ENCODE measurements at places on chromosomes 2 and 18.

- no peak for DNase-seq
Measured at GRCh38 chr18:12238826-12239225, 15.3 kb upstream of the CIDEA start.

GRCh38 chr2:231378026-231378722 is 17.3 kb upstream of the B3GNT7 start:
- DNase-seq: no peak

DNA sequence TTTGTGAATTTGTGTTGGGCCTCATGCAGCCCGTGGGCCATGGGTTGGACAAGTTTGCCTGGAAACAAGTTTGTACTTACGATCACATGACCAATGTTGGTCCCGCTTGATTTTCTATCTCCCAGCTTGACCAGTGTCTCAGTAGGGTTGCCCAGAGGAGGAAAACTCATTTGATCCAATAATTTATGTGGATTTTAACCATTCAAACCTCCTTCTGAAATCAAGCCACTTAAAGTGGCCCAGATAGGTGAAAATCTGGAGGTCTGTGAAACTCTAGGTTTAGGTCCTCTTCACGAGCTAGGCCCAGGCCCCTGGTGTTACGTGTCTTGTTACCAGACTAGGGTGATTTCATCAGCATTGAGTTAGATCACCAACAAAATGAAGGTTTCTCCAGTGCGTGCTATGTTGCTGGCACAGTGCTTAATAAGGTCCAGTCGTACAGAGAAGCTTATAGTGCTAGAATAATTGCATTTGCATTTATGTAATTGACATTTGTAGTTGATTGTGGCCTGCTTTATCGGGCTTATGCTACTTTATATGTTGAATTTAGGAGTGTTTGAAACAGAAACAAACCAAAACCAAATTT is 4.4 kb downstream of the ACTR2 start:
- no peak for DNase-seq

DNA sequence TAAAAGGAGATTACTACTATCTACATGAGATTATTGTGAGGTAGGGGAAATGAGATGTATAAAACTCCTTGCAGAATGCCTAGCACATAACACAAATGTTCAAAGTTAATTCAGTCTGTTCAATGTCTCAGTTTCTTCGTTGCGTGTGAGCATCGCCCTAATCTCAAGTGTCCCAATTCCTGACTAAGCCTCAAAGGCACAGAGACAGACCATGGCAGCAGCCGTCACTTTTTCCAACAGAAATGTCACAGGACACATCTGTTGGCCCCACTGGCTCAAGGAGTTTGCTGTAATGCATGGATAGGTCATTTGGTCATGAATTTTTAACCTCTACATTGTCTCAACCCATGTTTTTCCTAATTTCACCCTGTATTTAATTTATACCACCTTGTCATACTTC is 75.3 kb downstream of the STK39 start:
- no peak for DNase-seq

DNA sequence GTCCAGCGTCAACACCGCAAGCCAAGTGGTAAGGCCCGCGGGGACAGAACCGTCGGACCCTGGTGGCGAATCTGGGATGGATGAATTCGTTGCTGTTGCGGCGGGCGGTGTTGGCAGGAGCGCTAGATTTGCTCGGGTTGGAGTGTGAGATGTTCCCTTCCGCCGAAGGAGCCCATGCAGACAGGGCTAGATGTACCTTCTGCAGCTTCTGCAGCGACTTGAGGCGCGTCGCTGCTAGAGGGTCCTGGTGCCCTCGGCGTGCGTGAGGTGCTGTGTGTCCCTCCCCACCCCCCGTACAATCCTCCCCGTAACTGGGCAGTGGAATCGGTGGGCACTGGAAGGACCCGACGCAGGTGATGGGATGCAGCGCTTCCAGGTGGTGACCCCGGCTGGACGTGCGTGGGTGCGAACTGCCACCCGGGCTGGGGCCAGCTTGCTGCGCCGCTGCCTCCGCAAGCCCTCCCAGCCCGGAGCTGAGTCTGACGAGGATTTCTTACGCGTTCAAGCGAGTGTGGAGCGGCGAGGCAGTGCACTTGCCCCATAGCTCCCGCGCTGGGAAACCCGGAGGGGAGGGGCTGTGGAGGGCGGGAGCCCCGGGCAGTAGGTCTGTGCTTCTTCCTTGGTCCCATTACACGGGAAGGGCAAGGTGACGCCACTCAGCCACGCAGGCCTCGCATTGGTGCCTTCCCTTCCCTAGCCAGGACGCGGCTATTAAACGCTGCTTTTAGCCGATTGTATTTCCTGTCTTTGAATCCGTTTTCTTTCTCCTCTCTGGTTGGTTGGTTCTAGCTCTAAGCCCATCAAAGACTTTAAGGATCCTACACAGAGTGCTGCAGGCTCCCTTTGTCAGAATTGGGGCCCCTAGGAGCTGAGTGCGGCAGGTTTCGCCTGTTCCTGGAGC is 34.2 kb downstream of the CHRNA1 start:
- peak; percentile 20 for DNase-seq

GRCh38 chr18:35927430-35927829 is 45.0 kb upstream of the RMP24 start:
- DNase-seq: no peak

DNA sequence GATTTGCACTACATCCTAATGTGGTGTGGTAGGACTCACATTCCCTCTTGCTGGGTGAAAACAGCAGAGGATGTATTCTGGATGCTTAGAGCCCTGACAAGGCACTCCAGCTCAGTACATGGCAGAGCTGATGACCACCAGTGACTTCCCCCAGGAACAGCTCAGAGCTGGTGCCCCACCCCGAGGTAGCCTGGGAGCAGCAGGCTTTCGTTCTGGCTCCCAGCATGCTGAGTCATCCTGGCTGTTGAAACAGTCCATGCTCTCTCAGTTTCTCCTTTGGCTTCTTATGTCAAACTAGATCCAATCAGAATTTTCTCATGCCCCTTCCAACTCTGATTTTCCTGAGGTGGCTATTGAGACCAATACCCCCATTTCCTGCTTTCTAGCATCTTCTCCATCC is 438.2 kb downstream of the NBAS start:
- no peak for DNase-seq

- no peak for DNase-seq
Measured at GRCh38 chr2:11616097-11616687, 53.8 kb downstream of the NTSR2 start.

GRCh38 chr18:26460449-26461091 is 87.8 kb downstream of the KCTD1 start:
- no peak for DNase-seq

- DNase-seq: no peak
Measured at GRCh38 chr2:46499392-46499785, 20.0 kb downstream of the TMEM247 start.

GRCh38 chr18:62186499-62186773 is 420 bp downstream of the PIGN start:
- DNase-seq: no peak

DNA sequence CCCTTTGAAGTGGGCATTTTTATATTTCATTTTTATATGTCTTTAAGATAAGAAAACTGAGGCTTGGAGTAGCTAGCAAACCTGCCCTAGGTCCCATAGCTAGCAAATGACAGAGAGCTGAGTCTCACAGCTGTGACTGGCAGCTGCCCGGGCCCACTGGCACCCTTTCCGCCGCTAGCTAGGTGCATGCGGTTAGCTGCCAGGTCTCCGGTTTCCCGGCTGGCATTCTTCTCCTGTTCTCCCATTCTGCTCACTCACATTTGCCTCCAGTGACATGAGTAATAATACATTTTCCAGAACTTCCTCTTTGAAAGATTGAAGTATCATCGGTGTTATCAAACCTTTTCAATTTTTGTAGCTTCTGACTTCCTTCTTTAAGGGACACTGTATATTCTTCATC is 38.7 kb downstream of the MTCL1 start:
- no peak for DNase-seq

- DNase-seq: no peak
Measured at GRCh38 chr18:50982802-50983179, 15.0 kb downstream of the ELAC1 start.

- DNase-seq: no peak
Measured at GRCh38 chr2:7573166-7573825, 656.1 kb downstream of the RNF144A start.

DNA sequence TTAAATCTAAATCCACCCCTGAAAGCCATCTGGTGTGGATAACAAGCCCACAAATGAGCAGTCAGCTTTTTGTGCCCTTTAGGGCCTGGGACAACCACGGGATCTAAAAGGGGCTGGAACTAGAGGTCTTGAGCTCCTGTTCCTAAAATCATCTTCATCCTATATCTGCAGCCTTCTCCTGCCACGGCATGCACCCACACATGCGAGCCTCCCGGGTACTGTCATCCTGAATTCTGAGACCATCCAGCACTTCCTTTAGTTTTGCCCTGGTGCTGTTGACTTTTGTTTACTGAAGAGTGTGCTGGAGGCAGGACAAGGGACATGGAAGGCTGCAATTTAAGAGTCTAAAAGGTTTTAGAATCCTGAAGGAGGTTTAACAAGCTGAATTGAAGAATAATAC is 183.2 kb downstream of the FAM210A start:
- DNase-seq: no peak

- no peak for DNase-seq
Measured at GRCh38 chr2:39682066-39682692, 16.5 kb downstream of the TMEM178A start.

DNA sequence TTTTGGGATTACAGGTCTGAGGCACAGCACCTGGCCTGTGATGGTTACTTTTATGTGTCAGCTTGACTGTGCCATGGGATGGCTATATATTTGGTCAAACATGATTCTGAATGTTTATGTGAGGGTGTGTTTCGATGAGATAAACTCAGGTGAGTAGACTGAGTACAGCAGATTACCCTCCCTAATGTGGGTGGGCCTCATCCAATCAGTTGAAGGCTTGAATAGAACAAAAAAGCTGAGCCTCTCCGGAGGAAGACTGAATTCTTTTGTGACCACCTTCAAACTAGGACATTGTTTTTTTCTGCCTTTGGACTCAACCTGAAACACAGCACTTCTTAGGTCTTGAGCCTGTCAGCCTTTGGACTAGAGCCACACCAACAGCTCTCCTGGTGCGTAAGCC is 49.4 kb upstream of the FIGN start:
- no peak for DNase-seq

DNA sequence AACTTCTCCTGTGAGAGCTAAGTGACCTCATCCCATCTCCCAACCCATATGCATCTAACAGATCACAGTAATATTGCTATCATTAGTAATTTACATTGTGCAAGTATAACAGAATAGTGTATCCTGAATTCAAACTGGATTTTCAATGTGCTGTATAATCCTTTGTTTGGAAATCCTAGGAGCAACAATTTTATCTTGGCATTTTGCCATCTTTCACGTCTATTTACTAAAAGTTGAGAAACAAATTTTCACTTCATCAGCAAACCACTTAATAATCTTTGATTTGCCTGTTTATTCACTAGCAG is 3.8 kb downstream of the HNRNPLL start:
- no peak for DNase-seq

DNA sequence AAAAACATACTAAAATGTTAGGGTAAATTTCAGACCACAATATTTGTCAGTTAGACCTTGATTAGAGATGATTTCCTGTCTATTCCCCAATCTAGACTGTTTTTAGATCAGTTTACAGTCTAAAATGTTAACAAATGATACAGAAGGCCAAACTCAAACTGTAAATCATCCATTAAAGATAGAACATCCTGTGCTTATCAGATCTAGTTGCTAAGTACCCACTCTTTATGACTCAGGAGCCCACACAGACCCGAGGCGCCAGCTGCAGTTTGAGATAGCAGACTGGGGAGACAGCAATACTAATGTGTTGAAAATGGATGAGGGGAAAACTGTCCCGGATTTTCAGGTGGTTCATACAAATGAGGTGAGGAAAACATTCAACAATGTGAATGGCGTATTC is 113.3 kb downstream of the SCG2 start:
- no peak for DNase-seq

GRCh38 chr2:78416625-78417300 is 608.7 kb upstream of the REG3G start:
- no peak for DNase-seq

GRCh38 chr2:74001781-74002504 is 17.2 kb downstream of the TET3 start:
- DNase-seq: no peak

GRCh38 chr18:79093986-79094385 is 24.8 kb downstream of the ATP9B start:
- no peak for DNase-seq

- DNase-seq: no peak
Measured at GRCh38 chr2:216618785-216619184, 14.4 kb upstream of the IGFBP2 start.
